ENCODE measurements at places on chromosomes 16 and 17.

- no peaks in the 10 kb centered on the region for H3K36me3 ChIP-seq
- H3K27me3 ChIP-seq, result peaks cover 51% of the 10 kb centered on the region
- no peak for DNase-seq
- H3K4me3 ChIP-seq, result no peak overlapping the region
These were observed 51.3 kb upstream of the TAC4 start for GRCh38 chr17:49899191-49899485.

DNA sequence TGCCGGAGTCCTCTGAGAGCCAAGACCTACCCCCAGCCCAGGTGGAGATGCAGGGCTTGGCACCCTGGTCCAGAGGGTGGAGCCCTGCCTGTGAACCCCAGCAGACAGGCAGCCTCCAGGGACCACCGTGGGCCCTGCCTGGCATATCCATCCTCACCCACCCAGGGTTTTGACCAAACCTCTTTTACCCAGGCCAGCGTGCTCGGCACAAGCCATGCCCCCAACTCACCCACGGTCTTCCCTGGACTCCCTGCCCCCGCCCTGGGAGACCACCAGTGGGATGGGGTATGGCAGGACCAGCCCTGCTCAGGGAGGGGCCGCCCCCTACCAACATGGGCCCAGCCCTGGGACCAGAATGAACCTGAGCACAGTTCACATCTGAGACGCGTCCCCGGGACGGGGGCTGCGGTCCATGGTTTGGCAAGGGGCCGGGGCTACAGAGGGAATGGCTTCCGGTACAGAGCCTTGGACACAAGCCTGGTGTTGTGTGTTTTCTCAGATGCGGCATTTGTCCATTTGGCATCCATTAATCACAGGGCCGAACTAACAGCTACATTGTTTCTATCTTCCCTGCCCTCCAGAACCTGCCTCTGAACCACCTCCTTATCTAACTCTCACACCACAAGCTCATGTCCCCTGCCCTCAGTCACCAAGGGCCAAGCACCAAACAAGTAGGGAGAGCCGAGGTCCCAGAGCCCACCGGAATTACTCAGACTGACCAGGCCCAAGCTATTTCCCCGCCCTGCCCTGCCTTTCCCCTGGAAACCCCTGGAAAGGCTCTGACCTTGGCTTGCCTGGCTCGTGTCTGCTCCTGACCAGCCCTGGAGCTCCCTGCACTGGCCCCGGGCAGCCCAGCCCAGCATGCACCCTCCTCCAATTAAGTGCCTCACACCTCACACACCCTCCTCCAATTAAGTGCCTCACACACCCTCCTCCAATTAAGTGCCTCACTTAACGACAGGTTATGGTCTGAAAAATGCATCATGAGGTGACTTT, 14.1 kb downstream of the HS3ST6 start:
- H3K4me1 ChIP-seq, result no peaks in the 10 kb centered on the region
- peaks cover 42% of the 10 kb centered on the region for H3K27me3 ChIP-seq
- DNase-seq, result peak; percentile 73
- no peak overlapping the region for H3K27ac ChIP-seq

- no peak overlapping the region for H3K4me3 ChIP-seq
- H3K27ac ChIP-seq, result no peak overlapping the region
- no peaks in the 10 kb centered on the region for H3K36me3 ChIP-seq
- peaks cover 2% of the 10 kb centered on the region for H3K27me3 ChIP-seq
- peak; percentile 27 for DNase-seq
These were observed 318.2 kb upstream of the SOX9 start for GRCh38 chr17:71802663-71803062.

DNA sequence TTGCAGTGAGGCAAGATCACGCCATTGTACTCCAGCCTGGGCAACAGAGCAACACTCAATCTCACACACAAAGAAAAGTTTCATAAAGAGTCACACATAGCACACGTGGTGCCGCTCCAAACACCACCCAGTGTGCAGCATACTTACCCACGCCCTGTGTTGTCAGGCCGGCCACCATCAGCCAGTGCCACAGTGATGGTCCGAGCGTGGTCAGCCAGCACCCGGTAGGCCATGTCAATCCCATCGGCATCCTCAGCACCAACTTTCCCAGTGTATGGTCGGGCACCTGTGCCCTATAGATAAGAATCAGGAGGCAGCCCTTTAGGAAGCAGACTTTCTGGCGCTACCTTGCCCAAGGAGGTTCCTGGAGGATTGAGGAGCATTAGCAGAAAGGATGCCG, 17.7 kb upstream of the EXOSC6 start:
- H3K4me1 ChIP-seq, result no peaks in the 10 kb centered on the region
- no peak overlapping the region for H3K4me3 ChIP-seq
- no peak overlapping the region for H3K27ac ChIP-seq
- H3K27me3 ChIP-seq, result no peaks in the 10 kb centered on the region
- no peak for DNase-seq

- no peaks in the 10 kb centered on the region for H3K4me1 ChIP-seq
- peaks cover 40% of the 10 kb centered on the region for H3K27me3 ChIP-seq
- DNase-seq, result peak; percentile 98
- H3K27ac ChIP-seq, result no peak overlapping the region
These were observed 42.8 kb upstream of the ZC3H18 start for GRCh38 chr16:88527186-88527936.

Measured in osteoblast (primary cell).